ENCODE measurements at places on chromosomes 3 and 15. TPM values are rescaled to one million over a fixed set of nuclear protein-coding genes. Genes with fewer than 3 reads are reported as not detected.

- no peak for DNase-seq
These were observed 404.9 kb upstream of the ALCAM start for GRCh38 chr3:104961851-104962250.

GRCh38 chr15:67879440-67880129 lies 39.7 kb upstream of the RNU6-1 start:
- DNase-seq = no peak

DNA sequence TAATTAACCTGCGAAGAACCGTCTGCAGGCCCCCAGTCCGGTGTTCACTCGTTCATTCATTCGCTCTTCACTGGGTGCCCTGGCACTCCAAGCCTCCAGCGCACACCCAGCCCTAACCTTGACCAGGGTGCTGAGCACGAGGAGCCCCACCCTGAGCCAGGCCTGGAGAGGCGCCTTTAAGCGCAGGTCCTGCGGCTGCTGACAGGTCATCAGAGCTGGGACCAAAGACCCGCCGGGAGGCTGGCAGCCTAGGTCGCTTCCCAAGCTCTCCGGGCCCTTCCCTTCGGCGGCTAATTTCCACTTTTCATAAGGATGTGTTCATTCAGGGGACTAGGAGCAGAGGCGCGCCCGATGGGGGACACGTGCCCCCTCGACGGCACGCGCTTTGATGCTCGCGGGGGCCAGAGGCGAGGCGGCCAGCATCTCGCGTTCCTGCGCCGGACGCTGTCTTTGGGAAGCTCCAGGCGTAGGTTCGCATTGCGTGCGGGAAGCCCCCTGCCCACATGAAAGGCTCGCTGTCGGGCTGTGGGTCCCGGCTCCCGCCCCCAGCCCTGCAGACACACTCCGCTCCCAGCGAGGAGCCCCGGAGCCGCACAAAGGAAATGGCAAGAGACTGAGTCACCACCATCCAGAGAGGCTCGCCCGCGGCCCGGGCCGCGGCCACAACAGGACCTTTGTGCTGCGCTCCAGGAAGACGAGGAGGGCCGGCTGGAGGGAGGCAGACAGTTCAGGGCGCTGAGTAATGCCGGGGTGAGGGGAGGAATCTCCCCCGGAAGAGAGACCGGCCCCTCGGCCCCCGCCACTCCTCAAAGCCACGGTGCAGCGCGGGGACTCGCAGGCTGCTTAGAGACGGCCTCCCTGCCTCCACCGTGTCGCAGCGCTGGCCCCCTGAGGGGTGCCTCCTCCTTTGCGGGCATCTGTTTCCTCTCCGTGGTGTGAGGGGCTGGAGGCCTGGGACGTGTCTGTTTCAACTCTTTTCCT lies 266.4 kb upstream of the HES1 start:
- peak; percentile 84 for DNase-seq

PROS1 gene
- total RNA-seq = 0.25 TPM

PPP2R3A gene
- total RNA-seq = 30.0 TPM

DNA sequence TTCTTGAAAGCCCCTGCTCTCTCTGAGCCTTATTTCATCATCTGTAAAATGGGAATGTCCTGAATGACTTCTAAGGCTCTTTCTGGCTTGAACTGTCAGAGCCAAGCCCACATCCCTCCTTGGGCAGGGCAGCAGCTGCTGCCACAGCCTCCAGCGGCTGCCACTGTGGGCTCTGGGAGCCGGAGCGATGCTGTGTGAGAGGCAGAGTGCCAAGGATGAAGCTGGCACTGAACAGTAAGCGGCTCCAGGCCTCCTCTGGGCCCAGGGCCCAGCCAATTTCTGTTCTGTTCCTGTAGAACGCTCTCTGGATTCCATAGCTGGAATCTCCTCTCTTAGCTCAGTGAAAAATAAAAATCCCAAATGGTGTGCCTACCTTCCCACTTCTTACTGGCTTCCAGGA lies 4.4 kb downstream of the CPLX3 start:
- DNase-seq = no peak

STAB1 gene
- total RNA-seq = 0.04 TPM

IMPG2 gene
- total RNA-seq = 0.05 TPM

GRCh38 chr3:183149915-183150750 lies 12.4 kb downstream of the LAMP3 start:
- DNase-seq = no peak

GRCh38 chr3:95172164-95172943 lies 1109.5 kb downstream of the NSUN3 start:
- no peak for DNase-seq

Measured in PC-9 (cell line).